ENCODE measurements at places on chromosomes 2 and 18.

DNA sequence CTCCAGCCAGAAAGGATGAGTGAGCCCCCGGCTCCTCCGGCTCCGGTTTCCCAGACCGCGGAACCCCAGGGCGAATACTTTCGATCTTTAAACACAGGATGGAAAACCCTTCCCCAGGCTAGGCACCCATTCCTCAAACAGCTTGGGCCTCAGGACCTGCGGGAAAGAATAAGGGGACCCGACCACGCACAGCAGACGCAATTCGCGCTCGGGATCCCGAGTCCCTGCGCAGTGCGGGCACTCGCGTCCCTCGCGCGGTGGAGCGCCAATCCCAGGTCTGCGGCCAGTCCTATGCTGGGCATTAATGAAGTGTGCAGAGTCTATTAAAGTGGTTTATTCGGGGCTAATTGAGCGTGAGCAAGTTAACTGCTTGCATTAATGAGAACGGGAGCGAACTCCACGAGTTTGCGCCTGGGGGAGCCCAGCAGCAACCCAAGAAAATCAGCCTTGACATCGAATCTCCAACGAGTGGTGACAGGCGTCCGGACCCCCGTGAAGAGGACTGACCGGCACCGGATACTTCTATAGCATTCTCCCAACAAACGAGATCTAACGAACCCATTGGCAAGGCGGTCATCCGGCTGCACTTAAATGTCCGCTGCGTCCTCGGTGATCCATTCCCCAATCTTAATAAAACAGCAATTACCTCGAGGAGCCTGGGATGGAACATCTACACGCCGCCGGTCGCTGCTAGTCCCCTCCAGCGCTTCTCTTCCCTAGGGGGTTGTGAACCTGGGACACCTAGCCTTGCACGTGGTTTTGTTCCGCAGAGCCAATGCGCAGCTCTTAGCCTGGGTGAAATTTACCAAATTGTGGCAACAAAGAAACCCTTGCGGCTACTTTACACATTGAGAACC is 1.6 kb downstream of the OSR1 start:
- no peak for DNase-seq

GRCh38 chr18:30057398-30057797 is 985.1 kb downstream of the DSC3 start:
- no peak for DNase-seq

- no peak for DNase-seq
These were observed at the start of gene CD226 for GRCh38 chr18:69947361-69948133. Gene CD226, minus strand, starts transcription at chr18:69947873. Its CDS starts 467 bp downstream, at chr18:69947406.

DNA sequence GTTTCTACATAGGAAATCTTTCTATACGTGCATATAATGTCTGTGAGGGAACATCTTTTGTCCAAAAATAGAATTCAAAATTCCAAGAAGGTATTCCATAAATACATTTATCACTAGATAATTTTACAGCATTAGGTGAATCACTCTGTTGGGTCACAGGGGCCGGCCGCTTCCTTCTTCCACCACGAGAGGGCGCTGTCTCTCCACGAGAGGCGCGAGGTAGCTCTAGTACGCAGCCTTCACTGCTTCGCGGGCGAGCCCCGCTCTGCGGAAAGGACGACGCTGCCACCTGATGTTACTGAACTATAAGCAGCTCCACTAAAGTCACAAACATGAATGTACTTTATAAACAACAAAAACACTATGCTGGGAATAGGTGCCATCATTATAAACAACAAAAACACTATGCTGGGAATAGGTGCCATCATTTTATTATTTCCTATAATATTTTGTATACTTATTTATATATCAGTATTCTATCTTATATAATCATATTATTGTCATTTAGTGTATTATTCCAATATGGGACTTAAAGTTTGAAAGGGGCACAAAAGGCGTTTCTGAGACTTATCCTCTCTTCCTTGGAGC is 69.4 kb upstream of the REV1 start:
- DNase-seq: peak; percentile 87

- DNase-seq: no peak
These were observed 12.7 kb upstream of the EFR3B start for GRCh38 chr2:25029183-25029554.

- DNase-seq: no peak
These were observed 252.4 kb upstream of the SALL3 start for GRCh38 chr18:78727057-78727739.

DNA sequence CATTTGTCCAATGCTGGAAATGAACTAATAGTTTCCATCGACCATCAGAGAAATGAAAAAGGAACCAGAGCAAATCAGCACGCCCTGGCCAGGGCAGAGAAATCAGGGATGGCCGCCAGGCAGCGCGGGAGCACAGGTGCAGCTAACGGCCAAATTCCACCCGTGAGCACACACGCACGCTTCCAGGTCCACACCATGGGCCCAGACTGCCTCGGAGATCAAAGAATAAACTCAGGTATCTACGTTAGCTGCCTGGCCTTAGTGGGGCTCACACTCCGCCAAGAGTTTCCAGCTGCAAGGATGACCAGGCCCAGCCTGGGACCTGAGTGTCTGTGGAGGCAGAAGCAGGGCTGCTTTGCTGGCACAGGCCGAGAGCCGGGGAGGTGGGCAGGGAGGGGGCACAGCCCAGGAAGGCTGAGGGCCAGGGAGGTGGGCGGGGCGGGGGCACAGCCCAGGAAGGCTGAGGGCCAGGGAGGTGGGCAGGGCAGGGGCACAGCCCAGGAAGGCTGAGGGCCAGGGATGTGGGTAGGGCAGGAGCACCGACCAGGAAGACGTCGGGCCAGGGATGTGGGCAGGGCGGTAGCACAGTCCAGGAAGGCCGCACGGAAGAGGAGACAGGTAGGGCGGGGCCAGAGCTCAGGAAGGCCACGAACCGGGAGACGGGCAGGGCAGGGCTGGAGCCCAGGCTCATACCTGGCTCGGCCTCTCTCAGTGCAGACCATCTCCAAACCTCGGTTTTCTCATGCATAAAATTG is 43.2 kb upstream of the SALL3 start:
- DNase-seq: no peak

DNA sequence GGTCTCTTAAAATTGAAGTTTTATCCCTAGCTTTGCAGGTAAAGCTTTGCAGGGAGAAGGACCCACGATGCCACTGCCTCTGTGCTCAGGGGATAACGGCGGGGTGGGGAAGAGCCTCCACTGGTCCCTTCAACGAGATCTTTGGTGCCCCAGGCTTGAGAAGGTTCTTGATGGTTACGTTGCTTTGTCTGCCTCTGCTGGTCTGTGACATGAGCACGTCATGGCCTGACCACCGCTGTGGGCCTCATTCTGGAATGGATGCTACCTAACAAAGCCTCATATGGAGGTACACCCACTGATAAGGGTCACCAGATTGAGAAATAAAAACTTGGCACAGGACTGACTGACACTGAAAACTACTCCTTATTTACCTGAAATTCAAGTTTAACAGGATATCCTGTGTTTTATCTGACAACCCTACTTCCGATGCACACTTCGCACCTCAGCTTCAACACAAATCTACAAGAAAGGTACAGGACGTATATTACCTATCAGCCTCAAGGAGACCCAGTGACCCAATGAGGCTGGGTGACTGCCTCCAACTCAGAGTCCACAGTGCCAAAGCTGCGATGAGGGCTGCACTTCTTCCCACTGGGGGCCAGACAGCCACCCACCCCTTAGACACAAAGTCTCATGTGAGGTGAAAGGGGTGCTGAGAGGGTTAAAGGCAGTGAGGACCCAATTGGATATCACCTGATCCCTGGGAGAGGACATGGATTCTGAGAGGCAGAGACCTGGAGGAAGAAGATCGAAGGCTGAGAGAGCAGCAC is 64.9 kb downstream of the EIPR1 start:
- no peak for DNase-seq

DNA sequence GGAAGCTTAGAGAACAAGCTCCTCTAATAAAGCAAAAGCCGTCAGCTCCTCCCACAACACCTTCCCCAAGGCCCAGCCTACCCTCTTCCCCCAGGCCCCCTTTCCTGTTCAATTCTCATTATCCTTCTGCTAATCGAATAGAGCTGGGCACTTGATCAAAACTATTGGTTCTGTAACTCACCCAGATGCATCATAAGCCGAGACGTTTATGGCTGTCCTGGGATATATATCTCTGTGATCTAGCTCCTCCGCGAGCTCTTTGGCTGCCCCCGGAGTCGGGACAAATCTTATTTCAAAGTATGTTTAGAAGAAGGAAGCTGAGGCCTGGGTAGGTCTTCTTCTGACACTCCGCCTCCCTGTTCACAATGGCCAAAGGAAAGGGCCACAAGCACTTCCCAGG is 88.3 kb upstream of the KLHL29 start:
- DNase-seq: no peak

DNA sequence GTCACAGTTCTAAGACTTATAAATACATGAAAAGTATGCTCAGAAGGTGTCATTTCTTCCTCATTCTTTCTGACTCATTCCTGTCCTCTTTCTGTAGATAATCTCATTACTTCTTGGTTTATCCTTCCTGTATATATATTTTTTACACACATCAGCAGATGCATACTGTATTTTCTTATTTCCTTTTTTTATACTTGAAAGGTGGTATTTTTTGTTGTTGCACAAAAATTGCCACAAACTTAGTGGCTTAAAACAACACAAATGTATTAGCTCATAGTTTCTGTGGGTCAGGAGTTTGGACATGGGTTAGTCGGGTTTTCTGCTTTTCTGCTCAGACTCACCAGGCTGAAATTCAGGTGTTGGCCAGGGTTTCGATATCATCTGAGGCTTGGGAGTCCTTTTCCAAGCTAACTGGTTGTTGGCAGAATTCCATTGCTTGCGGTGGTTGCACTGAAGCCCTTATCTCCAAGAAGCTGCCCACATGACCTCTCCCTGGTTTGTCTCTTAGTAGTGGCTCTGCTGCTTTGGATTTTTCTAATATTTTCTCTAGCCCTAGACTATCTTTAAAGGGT is 162.6 kb downstream of the FMNL2 start:
- no peak for DNase-seq

DNA sequence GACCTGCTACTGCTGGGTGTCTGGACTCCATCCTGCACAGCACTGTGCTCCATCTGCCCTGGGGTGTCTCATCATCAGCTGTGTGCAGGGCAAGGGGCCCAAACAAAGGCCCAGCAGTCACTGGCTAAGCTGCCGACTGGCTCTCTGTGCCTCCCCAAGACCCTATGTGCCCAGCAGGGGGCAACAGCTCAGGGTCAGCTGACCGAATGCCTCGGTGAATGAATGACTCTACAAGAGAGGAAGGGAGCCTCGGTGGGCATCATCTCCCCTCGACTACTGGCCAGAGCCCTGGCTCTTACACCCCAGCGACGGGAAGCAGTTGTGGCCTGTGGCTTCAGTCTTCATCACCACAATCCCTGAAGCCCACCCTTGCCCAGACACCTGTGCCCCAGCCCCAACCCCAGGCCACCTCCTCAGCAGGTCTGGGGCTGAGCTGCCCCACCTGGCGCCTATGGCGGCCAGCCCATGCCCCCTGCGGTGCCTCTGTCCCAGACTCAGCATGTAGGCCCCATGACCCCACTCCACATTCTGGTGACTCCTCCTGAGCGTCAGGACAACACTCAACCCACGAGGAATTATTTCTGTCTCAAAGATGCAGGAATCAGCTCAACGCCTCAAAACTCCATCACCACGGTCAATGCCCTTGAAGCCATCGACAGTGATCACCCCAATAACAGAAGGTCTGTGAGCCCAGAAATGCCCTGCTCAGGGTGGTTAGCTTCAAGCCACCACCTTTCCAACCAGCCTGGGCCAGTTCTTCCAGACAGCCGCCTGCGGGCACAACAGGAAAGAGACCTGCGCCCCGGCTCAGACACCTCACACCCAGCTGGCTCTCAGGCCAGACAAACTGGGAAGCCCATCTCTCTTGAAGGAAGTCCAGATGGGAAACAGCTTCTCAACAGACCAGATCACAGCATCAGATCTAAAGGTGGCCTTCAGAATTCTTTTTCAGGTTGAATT is 1.6 kb upstream of the GPR17 start:
- no peak for DNase-seq

DNA sequence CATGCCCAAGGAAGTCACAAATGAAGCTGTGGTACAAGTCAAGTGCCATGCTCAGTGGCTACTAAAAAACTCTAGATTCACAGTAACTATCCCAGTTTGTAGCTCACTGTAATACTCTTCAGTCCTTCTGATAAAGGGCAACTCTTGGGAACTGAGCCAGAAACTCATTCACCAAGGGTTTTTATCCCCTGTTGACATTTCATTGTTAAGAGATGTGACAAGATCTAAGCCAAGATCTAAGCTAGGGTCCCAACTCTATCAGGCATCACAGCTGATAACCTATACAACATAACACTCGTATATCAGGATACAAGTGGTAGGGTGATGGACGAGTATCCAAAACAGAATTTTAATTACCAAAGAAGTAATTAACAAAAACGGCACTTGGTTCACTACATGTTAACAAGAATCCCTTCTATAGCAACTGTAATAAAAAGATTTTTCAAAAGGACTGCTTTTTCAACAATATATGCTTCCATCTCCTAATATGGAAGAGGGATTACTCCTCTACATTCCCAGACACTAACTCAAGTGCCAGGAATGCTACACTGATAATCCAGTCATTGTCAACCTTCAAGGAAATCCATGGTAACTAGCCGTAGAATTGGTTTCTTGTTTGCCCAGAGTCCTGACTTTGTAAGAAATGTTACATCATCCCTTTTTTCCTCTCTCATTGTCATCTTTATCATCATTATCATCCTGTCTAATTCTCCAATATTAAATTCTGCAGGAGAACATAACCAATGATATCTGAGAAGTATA is 111.7 kb downstream of the CDH2 start:
- no peak for DNase-seq

GRCh38 chr2:154568413-154568812 is 130.1 kb upstream of the KCNJ3 start:
- no peak for DNase-seq

- no peak for DNase-seq
These were observed 59.6 kb upstream of the PSME4 start for GRCh38 chr2:54030396-54030741.

- DNase-seq: no peak
These were observed 68.4 kb downstream of the PID1 start for GRCh38 chr2:229202646-229203045.

GRCh38 chr2:196153480-196153879 is 17.9 kb downstream of the STK17B start:
- DNase-seq: no peak

DNA sequence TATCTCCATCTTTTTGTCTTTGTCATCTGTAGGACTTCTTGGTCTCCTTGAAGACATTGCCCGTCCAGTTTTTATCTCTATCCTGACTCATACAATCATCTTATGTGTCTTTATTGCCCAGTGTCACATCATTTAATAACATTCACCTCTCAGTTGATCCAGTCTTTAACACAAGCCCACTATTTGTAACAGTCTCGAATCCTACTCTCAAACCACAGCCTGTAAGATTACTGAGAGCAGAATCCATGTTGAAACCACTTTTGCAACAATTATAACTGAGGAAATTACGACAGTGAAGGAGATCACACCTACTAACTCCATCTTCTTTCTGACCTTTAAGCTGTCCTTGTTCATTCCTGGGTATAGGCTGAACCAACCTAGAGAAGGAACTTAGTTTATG is 1206.0 kb upstream of the ZEB2 start:
- DNase-seq: no peak

DNA sequence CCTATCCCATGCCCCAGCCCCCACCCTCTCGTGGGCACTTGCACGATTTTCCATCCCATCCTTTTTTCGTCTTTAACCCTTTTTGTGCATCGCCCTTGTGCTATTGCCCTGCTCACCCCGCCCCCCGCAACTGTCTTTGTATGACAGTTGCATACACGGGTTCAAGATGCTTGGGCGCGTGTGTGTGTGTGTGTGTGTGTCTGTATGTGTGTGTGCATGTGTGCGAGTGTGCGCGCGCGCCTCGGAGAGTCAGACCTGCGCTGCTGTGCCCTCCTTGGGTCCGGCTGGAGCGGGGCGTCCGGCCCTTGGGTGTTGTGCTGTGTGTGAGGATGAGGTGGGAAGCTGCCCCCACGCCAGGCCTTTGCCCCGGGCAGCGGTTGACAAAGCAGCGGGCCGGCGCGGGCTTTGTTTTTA is 230.7 kb downstream of the HAUS1 start:
- DNase-seq: no peak

Measured in activated CD4-positive, alpha-beta T cell treated with anti-CD3 and anti-CD28 coated beads, Interleukin-2, amount 50 U/mL, for 24 hours (primary cell).